ENCODE measurements at places on chromosomes 2 and 18.
A peak's percentile ranks its signal among the peaks of the same experiment; 100 is the strongest.

- no peak for DNase-seq
Observed at GRCh38 chr2:216880509-216881184, 20.8 kb upstream of the TNP1 start.

DNA sequence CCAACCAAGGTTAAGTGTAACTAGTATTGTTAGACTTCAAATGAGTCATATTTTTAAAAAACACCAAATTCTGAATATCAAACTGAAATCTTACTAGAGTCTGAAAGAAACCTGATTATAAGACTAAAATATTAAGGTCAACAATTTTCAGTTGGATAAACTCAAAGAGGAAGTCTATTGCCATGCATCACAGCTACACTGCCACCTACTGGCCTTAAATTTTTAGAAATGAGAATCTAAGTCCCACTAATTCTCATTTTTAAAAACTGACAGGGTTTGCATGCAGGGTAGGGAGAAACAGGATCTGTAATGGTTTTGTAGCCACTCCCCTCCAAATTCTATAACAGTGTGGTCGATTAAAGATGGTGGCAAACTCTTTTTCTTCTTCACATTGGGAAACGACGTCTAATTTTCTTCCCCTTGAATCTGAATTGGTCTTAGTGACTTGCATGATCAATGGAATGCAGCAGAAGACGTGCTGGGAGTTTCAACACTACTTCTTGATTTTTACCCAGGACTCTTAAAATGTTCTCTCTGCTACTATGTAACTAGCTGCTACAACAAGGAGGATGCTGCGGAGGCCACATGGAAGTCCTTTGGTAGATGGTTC lies 176.1 kb upstream of the SESTD1 start:
- DNase-seq: no peak

- DNase-seq: no peak
Observed at GRCh38 chr2:49948091-49948490, 793.8 kb upstream of the FSHR start.

- DNase-seq: no peak
Observed at GRCh38 chr18:63890950-63891304, 3.4 kb downstream of the SERPINB2 start.

DNA sequence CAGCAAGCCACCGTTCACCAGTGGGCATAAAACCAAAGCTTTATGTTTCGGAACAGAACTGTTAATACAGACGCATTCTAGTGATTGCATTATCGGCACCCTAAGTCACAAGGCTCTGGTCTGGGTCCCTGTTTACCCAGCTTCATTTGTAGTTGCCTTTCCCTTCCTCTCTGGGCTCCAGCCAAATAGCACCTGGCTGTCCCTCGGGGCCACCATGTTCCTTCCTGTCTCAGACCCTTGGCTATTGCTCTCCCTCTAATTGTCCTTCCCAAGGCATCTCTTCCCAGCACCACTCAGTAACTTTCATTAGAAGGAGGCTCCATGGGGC lies 75.3 kb downstream of the SDC1 start:
- DNase-seq: no peak

DNA sequence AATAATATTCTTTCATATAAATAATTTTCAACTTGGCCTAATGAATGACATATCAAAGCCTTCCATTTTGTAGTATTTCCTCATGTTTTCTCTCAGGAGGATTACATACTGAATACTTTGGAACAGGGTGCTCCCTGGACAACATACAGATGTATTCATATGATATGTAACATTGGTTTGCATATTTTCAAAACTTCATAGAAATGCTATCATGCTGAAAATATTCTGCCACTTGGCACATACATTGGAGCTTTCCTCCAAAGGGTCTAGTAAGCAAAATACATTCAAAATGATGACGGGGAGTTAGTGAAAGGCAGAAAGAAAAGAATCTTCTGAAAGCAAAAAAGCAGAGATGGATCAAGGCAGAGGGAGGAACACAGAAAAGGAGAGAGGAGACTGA lies 38.1 kb upstream of the RTN4 start:
- no peak for DNase-seq

- no peak for DNase-seq
Observed at GRCh38 chr2:235868224-235868623, 300.0 kb downstream of the GBX2 start.

DNA sequence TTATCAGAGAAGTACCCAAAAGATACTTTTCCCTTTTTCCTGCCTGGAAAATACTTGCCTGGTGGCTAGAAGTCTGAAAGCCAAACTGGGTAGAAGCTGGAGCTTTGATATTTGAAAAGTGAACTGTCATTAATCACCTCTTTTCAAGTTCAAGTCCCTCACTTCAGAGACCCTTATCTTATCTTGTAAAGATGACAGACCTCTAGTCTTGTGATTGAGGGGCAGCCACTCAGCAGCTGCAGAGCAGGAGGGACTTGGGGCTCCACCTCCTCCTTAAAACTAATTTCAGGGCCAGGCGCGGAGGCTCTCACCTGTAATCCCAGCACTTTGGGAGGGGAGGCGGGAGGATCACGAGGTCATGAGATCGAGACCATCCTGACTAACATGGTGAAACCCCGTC lies 64.2 kb upstream of the CDCA7 start:
- DNase-seq: no peak

GRCh38 chr18:70523035-70523791 lies 234.4 kb downstream of the SOCS6 start:
- no peak for DNase-seq

GRCh38 chr2:227853204-227853629 lies 18.2 kb upstream of the DAW1 start:
- no peak for DNase-seq

GRCh38 chr2:132815516-132815915 lies 145.5 kb upstream of the LYPD1 start:
- DNase-seq: no peak

DNA sequence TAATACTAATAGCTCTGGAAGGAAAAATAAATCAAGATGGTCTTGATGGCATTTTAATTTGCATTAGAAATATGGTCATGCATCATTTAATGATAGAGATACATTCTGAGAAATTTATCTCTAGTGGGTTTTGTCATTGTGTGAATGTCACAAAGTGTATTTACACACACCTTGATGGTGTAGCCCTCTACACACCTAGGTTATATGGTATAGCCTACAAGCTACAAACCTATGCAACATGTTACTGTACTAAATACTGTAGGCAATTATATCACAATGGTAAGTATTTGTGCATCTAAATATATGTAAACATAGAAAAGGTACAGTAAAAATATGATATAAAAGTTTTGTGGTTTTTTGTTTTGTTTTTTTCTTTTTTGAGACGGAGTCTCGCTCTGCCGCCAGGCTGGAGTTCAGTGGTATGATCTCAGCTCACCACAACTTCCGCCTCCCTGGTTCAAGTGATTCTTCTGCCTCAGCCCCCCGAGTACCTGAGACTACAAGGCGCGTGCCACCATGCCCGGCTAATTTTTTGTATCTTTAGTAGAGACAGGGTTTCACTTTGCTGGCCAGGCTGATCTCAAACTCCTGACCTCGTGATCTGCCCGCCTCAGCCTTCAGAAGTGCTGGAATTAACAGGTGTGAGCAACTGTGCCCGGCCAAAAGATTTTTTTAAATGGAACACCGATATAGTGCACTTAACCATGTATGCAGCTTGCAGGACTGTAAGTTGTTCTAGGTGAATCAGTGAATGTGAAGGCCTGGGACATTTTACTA lies 83.7 kb upstream of the UBXN4 start:
- DNase-seq: peak; percentile 12

DNA sequence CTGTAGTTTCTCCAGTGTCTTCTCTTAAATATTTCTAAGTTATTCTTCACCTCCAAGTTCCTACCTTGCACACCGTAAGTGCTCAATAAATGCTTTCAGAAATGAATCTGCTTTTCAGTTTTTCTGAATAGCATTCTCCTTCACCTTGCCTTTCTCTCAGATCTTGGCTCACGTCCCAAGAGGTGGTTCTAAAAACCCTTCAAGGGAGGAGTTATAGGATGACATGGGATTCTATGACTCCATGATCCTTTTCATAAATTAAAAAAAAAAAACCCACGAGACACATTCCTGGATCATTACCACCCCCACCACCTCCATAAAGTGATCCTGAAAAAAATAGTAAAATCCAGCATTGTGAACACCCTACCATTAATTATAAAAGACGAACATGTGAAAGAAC lies 11.7 kb downstream of the KCTD1 start:
- DNase-seq: no peak

DNA sequence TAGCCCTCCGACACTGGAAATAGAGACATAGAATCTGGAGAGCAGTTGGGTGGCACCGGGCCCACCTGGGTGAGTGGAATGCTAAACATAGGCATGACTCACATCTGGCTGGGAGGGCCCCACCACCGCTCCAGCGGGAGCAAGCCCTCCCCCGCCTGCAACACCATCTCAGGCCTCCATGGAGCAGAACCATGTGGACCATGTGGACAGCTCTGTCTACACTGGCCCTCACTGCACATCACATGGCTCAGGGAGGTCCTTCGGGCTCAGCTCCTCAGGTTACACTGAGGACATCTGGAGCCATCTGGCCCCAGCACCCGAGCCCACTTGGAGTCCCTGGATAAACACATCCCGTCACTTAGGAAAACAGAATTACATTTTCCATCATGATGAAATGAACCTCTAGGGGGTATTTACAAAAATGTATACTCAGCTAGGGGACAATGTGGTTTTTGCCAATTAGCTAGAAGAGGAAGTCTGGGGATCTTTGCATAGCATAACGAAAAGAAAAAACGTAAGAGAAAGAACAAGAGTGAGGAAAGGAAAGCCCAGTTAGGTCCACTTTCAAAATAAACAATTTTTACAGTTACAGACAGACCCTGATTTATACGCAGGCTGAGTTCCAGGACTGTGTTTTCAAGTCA lies 30.7 kb upstream of the MLPH start:
- DNase-seq: no peak

- DNase-seq: no peak
Observed at GRCh38 chr2:171963198-171963597, 36.6 kb upstream of the METAP1D start.

DNA sequence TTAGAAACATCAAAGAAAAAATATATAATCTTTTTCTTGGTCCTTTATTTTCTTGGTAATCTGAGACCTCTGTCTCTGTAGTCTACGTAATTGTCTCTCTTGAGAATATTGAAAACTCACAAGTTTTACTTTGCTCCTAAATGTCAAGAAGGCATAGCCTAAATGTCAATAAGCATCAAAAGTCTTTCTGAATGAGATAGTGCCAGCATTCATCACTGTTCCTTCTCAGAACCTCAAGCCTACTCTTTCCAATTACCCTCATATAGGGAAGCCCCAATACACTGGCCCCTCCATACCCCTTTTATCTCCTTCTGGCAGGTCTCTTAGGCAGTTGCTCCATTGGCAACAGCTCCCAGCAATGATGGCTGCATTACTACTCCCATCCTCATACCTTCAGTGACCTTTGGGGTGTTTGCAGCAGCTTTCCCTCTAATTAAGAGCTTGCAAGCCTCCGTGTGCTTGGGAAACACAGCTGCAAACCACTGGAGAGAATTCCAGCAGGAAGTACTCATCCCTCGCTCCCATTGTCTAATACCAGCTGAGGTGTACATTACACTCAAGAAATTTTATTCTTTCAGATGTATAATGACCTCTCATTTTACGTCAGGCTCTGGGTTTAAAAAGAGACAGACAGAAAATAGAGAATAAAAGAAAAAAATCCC lies 95.8 kb downstream of the KYNU start:
- no peak for DNase-seq

DNA sequence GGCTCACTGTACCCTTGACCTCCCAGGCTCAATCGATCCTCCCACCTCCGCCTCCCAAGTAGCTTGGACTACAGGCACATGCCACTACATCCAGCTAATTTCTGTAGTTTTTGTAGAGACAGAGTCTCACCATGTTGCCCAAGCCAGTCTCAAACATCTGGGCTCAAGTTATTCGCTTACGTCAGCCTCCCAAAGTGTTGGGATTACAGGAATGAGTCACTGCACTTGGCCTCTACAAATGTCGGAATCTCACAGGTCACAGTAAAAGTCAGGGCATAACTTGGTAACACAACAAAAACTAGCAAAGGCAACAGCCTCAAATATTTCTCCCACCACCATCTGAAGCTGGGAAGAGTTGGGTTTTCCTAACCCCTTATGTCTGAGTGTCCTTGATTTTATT lies 25.3 kb downstream of the SCG2 start:
- DNase-seq: no peak

GRCh38 chr2:31354837-31355236 lies 59.7 kb downstream of the XDH start:
- no peak for DNase-seq

DNA sequence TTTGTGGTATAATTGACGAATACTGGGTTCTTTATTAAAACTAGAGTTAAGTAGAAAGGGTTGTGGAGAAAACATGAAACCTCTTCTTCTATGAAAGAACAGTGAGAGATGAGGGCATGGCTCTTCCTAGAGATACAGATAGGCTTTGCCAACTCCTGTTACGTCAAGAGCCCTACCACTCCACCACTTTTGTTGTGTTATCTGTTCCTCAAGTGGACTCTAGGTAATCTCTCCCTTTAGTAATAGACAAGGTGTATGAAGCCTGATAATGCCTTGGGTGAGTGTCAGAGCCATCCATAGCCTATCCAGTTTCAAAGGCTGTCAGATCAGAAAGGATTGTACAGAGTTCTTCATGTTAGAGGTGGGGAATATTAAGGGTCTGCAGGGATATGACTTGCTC lies 176.4 kb downstream of the SETBP1 start:
- no peak for DNase-seq

DNA sequence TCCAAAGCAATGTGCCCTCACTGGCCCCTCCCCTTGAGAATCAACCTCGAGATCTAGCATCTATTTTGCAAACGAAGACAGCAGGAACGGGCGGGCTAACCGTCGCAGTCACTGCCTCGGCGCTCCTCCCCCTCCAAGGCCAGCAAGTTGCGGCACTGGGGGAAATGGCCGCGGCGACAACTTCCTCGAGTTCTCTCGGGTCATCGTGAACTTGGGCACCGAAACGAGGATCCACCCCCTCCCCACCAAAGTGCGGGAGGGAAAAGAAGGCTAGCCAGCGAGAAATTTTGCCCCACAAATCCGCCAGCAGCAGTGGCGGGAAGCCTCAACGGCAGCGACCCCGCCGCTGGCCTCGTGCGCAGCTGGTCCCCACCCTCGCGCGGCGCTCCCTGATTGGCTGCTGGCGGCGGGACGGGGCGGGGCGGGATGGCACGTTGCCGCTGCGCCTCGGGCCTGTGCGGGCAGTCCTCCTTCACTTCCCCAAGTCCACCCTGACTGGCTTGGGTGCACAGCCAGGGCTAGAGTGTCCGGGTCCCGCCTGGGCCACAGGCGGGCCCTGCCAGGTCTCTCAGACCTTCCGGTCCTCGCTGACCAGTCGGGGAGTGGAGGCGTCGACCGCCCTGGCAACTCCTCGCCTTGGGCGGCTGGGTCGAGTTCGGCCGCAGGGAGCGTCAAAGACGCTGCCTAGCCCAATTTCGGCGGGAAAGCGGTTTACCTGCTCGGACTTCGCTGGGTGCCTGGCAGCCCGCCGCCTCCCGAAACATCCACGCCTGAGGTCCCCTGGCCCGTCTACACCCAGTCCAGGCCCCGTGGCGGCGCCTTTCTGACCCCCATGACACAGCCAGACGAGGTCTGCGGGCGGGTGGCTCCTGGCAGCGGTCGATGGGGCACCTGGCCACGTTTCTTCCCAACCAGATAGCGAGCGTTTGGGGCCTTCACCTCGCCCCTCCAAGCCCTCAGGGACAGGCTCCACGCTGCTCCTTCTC lies at the start of gene BOLL:
TSS of gene BOLL (minus strand) at position 364 of the 986 bp plus-strand sequence. CDS start 3,469 bp downstream, outside the sequence.
- DNase-seq: no peak

GRCh38 chr18:34796035-34796657 lies 86.0 kb downstream of the DTNA start:
- no peak for DNase-seq

Measured in activated CD4-positive, CD25-positive, alpha-beta regulatory T cell (primary cell).